ENCODE measurements at places on chromosomes 4 and X. TPM values are rescaled to one million over a fixed set of nuclear protein-coding genes. Genes with fewer than 3 reads are reported as not detected.

Gene XPNPEP2
- total RNA-seq = 0.11 TPM

DNA sequence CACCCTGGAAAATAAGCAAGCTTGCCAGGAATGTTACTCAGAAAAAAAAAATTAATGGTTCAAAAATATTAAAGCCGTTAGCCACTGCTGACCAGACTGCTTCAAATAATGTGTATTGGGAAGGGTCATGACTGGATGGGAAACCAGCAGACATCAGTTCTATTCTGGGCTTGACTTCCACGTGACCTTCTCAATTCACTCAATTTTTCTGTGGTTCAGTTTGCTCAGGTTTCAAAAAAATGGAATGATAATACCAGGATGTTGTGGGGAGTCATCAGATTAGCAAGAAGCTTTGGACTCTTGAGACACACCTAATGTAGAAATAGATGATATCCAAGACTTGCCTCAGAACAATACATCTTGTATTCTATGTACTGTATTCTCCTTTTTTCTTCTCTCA is 541.9 kb upstream of the BOD1L1 start:
- no peak for DNase-seq
- no peaks in the 10 kb centered on the region for H3K36me3 ChIP-seq
- H3K27ac ChIP-seq = no peak overlapping the region
- no peaks in the 10 kb centered on the region for H3K27me3 ChIP-seq
- peaks cover 3% of the 10 kb centered on the region for H3K4me1 ChIP-seq

DNA sequence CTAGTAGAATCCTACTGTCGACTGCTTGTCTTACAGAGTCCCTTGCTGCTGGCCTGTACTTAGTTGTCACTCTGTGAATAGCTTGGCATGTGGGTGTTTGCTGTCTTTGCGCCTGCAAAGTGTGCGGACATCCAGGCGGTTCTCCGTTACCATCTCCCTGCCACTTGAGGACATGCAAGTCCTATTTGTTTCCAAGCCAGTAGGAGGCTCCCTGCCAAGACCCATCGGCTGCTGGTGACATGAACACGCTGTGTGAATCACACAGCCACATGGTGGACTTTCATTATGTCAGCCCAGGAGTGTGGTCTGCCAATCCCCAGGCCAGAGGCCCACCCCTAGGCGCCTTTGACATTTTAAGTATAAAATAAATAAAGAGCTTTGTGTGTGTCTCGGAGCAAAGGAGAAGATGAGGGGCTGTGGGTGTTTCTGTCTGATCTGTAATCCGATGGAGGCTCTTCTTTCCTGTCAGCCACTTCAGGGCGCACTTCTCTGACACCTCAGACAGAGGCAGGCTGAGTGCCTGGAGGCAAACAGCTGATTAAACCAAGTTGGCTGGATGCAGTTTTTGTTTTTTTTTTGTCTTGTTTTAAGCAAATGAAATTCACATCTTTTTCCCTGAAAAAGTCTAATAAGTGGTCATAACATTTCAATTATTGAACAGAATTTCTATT is 51.5 kb downstream of the ALPK1 start:
- H3K36me3 ChIP-seq = no peaks in the 10 kb centered on the region
- no peak overlapping the region for H3K27ac ChIP-seq
- no peaks in the 10 kb centered on the region for H3K27me3 ChIP-seq
- no peak overlapping the region for H3K4me3 ChIP-seq

GRCh38 chrX:119041175-119041574 is 31.6 kb upstream of the CT47C1 start:
- no peaks in the 10 kb centered on the region for H3K27me3 ChIP-seq
- no peak overlapping the region for H3K27ac ChIP-seq
- no peak for DNase-seq
- H3K36me3 ChIP-seq = no peaks in the 10 kb centered on the region

Gene SH2D1A
- not detected for total RNA-seq

- H3K27me3 ChIP-seq = no peaks in the 10 kb centered on the region
- no peak overlapping the region for H3K27ac ChIP-seq
- no peaks in the 10 kb centered on the region for H3K36me3 ChIP-seq
Measured at GRCh38 chr4:125303821-125304220, 10.9 kb upstream of the FAT4 start.

DNA sequence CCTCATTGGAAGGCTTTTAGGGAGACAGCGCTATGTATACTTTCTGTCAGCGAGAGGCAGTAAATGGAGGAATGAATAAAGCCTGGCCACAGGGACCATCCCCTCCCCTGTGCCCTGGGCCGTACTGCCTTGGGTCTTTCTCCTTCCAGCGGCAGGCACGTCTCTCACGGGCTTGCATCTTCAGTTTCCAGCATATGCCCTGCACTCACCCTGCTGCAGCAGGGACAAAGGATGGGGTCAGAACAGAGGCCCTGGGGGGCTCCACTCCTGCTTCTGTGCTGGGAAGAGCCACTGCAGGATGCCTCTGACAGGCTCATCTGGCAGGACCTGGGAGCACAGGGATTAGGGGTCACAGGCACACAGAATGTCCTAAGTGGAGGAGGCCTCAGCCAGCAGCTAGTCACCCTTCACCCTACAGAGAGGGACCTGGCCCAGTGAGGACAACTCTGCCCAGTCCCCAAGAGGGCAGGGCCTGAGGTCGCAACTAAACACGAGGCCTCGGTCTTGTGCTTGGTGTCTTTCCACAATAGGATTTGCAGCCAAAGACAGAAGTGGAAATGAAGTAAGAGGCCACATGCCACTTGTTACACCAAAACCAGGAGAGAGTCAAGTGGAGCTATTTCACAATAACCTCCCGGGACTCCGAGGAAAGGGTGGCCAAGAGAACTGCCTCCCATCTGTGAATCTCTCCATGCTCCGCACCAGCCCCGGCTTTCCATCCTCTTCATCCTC is 150.8 kb downstream of the AFAP1 start:
- H3K27me3 ChIP-seq = no peaks in the 10 kb centered on the region
- H3K4me1 ChIP-seq = no peaks in the 10 kb centered on the region
- no peak overlapping the region for H3K4me3 ChIP-seq

Gene HGFAC
- 0.33 TPM for total RNA-seq

Gene RLIM
- 34.4 TPM for total RNA-seq

- H3K4me3 ChIP-seq = peak overlapping the region; percentile 5
- no peaks in the 10 kb centered on the region for H3K27me3 ChIP-seq
- peaks cover 18% of the 10 kb centered on the region for H3K4me1 ChIP-seq
- peaks cover 2% of the 10 kb centered on the region for H3K36me3 ChIP-seq
- H3K27ac ChIP-seq = peak overlapping the region; percentile 72
- DNase-seq = peak; percentile 55
Measured at GRCh38 chr4:41432881-41433280, 105.1 kb upstream of the LIMCH1 start.

Gene SGMS2
- total RNA-seq = 9.7 TPM

GRCh38 chr4:122826553-122827257 is at the start of gene FGF2:
Gene FGF2, plus strand, starts transcription at chr4:122826831. Its CDS starts 344 bp downstream, at chr4:122827175.
- peaks cover 8% of the 10 kb centered on the region for H3K4me1 ChIP-seq
- DNase-seq = peak; percentile 71
- H3K36me3 ChIP-seq = peaks cover 39% of the 10 kb centered on the region
- no peaks in the 10 kb centered on the region for H3K27me3 ChIP-seq

Gene GPRASP1
- total RNA-seq = 3.2 TPM

GRCh38 chr4:123361195-123361861 is 35.3 kb upstream of the SPRY1 start:
- H3K27ac ChIP-seq = no peak overlapping the region
- no peak for DNase-seq
- H3K4me1 ChIP-seq = no peaks in the 10 kb centered on the region
- H3K36me3 ChIP-seq = peaks cover 19% of the 10 kb centered on the region
- H3K27me3 ChIP-seq = no peaks in the 10 kb centered on the region
- no peak overlapping the region for H3K4me3 ChIP-seq

Gene MECP2
- 30.4 TPM for total RNA-seq

DNA sequence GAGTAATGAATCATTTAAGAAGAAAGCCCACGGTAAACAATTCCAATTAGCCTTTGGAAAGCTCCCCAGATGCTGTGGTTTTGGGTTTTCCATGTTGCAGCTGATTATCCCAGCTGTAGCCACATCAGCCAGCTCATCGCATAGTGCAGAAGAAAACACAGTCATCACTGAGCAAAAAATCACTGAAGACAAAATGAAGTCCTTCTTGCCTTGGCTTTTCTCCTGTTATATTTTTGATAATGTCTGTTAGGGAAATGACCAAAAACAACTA is 193.0 kb upstream of the C1QTNF7 start:
- H3K4me1 ChIP-seq = 0 out of 2 replicates have a peak, but pooled peaks cover 2% of the 10 kb centered on the region
- no peak overlapping the region for H3K27ac ChIP-seq
- H3K36me3 ChIP-seq = no peaks in the 10 kb centered on the region

- H3K4me1 ChIP-seq = no peaks in the 10 kb centered on the region
- H3K27me3 ChIP-seq = no peaks in the 10 kb centered on the region
- no peak overlapping the region for H3K27ac ChIP-seq
- no peak overlapping the region for H3K4me3 ChIP-seq
Measured at GRCh38 chr4:1050486-1051213, 39.2 kb downstream of the FGFRL1 start.

DNA sequence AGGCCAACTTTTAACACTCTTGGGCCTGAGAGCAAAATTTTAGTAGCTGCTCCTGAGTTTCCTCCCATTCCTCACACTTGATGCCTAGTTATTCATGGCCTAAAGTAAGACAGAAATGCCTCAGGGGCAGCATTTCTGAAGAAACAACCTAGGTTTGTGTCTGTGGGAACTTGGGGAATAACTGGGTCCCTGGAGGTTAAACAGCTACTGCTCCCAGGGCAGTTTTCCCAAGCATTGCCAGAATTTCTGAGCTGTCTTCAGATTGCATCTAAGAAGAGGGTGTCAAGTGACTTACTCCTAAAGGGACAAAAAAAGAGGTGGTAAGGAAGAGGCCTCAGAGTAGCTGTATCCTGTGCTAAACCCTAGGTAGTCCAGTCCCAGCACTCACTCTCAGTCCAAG is 130.8 kb upstream of the ACSL4 start:
- H3K4me3 ChIP-seq = no peak overlapping the region
- no peak for DNase-seq
- H3K27me3 ChIP-seq = no peaks in the 10 kb centered on the region
- no peak overlapping the region for H3K27ac ChIP-seq
- H3K36me3 ChIP-seq = no peaks in the 10 kb centered on the region
- peaks cover 5% of the 10 kb centered on the region for H3K4me1 ChIP-seq

- no peaks in the 10 kb centered on the region for H3K4me1 ChIP-seq
- H3K27me3 ChIP-seq = no peaks in the 10 kb centered on the region
- H3K4me3 ChIP-seq = no peak overlapping the region
- no peak for DNase-seq
- H3K27ac ChIP-seq = no peak overlapping the region
Measured at GRCh38 chr4:16161851-16162408, 64.3 kb downstream of the TAPT1 start.

Data from H9 (cell line).